ENCODE measurements at places on chromosomes 4 and X.

- no peak for DNase-seq
Measured at GRCh38 chrX:721354-721753, 90.8 kb downstream of the SHOX start.

DNA sequence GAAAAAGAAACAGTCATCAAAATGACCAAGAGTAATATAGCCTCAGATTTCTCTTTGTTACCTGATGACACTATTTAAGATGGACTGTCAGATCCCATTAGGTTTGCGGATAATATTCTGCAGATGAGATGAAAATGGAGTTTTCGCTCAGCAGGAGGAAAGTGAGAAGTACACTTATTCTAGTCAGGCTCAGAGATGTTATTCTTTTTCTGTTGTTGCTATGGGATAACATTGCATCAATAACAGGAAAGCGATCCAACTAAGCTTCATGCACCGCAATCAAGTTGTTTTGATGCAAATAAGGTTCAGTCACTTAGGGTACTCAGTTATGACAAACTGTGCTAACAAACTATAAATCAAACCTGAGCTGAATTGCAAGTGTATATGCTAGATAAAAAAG, 415.0 kb downstream of the CCSER1 start:
- DNase-seq, result no peak

GRCh38 chr4:121706595-121707021, 9.8 kb upstream of the ANXA5 start:
- DNase-seq, result no peak

- no peak for DNase-seq
Measured at GRCh38 chr4:88857588-88857987, 160.0 kb upstream of the NAP1L5 start.

- no peak for DNase-seq
Measured at GRCh38 chr4:40231316-40231863, 34.6 kb downstream of the RHOH start.

GRCh38 chr4:47031751-47032404, 511 bp downstream of the GABRB1 start:
- DNase-seq, result no peak

DNA sequence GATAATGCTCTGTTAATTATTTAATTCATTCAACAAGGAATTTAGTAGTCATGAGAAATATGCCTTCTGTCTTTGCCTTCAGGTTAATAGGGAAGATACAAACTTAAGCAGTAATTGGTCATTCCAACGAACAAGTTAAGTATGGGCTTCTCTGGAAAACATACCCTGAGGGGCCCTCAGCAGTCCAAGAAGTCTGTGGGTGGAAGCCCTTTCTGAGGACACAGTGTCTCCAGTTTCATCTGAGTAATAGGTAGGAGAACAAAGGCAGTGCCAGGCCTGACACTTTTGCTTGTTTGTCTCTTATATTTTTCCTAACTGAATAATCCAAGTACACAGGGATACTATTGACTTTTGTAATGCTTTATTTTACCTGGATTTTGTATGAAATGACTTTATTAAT, 262.5 kb downstream of the FBXW7 start:
- no peak for DNase-seq

- DNase-seq, result peak; percentile 85
Measured at GRCh38 chrX:41047878-41048534, 37.2 kb upstream of the USP9X start.

GRCh38 chr4:55947912-55948725, 626 bp upstream of the CEP135 start:
- DNase-seq, result peak; percentile 37

GRCh38 chr4:87058356-87059073, 123.7 kb downstream of the AFF1 start:
- no peak for DNase-seq

GRCh38 chrX:38939067-38939466, 137.8 kb downstream of the MID1IP1 start:
- no peak for DNase-seq

DNA sequence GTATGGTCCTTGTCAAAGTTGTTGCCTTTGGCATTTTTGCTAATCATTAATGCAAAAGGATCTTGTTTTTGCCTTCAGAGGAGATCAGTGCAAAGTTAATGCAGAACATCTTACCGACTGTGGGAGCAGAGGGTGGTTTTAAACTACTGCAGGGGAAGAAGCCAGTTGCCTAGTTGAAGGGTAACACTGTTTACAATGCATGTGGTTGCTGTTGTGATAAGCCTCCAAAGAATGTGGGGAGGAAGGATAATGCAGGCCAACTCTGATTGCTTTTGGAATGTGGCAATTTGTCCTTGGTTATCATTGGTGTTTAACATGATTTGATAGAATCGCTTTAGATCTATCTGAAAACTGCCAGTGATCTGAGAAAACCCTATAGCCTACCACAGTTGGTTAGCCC, 204.3 kb upstream of the TLL1 start:
- no peak for DNase-seq

DNA sequence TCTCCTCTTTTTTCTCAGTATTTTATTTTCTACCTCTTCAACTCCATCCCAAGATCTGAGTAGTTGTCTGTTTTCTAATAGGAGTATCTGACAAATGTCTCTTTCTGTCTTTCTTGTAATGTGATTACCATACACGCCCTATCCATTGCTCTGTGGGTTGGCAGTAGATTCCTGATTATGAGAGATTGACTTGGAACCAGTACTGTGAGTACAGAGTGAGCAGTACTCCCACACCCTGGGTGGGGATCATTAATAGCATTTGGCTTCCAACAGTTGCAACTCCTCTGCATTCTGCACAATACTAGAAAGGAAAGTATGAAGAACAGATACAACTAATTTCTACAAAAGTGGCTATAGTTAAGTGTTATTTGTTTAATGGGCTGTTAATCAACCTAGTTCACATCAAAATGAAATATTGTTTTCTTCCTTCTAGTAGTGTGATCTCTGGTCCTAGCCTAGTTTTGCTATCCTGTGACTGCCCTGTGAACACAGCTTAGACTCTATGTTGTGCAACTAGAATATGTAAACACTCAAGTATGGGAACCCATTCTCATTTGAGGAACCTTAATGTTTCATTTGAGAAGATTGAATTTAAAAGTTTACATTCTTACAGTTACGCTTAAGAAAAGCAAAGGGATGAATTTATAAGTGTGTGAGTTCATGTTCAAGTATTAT, 112.9 kb downstream of the PTPN13 start:
- no peak for DNase-seq

GRCh38 chr4:186557061-186557460, 1.7 kb upstream of the MTNR1A start:
- DNase-seq, result no peak

GRCh38 chrX:97938706-97939105, 1055.0 kb downstream of the RPA4 start:
- DNase-seq, result no peak

GRCh38 chr4:56078866-56079265, 130.1 kb downstream of the CEP135 start:
- DNase-seq, result no peak

- no peak for DNase-seq
Measured at GRCh38 chr4:3767570-3768288, 1.5 kb downstream of the ADRA2C start.

GRCh38 chrX:112577146-112577545, 102.6 kb downstream of the LHFPL1 start:
- DNase-seq, result no peak

GRCh38 chrX:112774651-112775293, 65.9 kb downstream of the AMOT start:
- no peak for DNase-seq

GRCh38 chr4:151933122-151933827, 172.5 kb upstream of the GATB start:
- DNase-seq, result no peak

- no peak for DNase-seq
Measured at GRCh38 chr4:142818031-142818430, 28.1 kb downstream of the INPP4B start.

GRCh38 chrX:10352536-10352935, 195.8 kb downstream of the CLCN4 start:
- DNase-seq, result no peak

DNA sequence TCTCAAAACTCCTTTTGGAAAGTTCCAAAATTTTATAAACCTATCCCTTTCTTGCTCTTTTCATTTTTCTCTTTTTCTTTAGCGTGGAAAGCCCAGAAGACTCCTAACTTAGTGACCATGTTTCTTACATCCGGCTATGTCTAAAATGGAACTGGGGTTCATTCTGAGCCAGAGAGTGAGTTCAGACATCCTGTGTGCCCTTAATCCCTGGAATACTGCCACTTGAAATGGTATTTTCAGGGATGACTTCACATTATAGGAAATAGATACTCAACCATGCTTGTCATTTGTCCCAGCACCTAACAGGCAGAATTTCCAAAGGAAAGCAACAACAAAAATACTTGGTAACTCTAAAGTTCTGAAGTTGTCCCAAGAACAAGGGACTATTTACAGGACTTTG, 379.6 kb downstream of the ARHGAP24 start:
- no peak for DNase-seq

DNA sequence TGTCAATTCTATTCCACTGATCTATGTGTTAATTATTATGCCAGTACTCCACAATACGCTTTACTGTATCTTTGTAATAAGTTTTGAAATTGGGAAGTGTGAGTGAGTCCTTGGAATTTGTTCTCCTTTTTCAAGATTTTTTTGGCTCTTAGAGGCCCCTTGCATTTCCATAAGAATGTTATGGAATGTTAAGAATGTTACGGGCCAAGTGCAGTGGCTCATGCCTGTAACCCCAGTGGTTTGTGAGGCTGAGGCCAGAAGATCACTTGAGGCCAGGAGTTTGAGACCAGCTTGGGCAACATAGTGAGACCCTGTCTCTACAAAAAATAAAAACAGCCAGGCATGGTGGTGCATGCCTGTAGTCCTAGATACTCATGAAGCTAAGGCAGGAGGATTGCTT, 167.6 kb upstream of the CXorf66 start:
- no peak for DNase-seq

DNA sequence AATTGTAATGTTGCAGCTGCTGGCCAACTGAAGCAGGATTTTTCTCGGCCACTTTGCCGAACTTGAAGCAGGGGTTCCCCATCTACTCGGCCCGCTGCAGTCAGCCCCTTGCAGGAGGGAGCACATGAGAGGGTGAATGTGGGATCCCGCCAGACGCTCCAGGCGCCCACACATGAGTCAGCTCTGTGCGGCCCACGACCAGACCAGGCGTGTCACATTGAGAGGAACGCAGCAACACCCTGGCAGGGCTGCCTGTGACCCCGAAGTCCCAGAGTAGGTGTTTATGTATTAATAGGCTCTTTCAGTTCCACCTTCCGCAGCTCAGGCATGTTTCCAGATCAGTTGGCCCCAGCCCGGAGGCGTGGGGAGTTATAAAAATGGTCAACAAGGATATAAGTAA, 344.7 kb upstream of the PABPC4L start:
- no peak for DNase-seq

DNA sequence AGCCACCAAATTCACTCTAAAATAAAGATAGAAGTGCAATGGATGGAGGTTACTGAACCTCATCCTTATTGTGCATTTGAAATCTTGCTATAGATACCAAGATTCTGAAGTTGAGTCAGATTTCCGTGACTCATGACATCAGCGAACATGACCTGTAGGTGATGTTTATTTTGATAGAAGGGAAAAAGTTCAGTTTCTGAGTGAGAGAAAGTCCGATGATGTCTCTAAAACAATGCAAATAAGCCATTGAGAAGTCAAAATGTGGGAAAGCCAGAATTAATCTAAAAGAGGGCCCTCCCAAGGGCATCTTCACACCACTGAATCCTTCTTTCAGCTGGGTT, 20.0 kb downstream of the PHOX2B start:
- no peak for DNase-seq

DNA sequence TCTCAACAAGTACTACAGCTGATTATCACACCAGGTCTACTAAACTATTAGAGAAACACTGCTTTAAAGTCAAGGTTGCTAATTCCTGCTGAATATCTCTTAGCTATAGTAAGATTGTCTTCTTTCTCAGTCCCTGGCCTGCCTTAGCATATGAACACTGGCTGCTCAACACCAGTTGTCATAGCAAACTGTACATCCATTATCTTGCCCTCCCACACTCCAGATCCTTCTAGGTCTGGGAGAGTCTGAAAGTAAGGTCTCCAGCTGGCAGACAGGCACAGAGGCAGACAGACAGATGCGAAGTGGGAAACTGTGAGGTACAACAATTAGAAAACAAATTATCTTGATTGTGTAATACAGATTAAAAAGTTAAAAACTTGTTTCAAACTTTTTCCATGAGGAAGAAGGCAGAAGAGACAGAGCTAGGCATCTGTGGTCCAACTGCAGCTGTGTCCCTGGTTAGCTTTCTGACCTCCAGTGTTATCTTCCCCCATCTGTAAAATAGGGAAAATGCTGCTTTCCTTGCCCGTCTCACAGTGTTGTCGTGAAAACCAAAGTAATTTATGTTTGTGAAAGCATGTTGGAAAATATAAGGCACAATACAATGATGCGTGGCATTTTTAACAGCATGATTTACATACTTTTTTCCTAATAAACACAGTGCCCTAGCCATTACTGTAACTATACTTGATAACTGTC, 133.8 kb downstream of the KLHL13 start:
- DNase-seq, result no peak

DNA sequence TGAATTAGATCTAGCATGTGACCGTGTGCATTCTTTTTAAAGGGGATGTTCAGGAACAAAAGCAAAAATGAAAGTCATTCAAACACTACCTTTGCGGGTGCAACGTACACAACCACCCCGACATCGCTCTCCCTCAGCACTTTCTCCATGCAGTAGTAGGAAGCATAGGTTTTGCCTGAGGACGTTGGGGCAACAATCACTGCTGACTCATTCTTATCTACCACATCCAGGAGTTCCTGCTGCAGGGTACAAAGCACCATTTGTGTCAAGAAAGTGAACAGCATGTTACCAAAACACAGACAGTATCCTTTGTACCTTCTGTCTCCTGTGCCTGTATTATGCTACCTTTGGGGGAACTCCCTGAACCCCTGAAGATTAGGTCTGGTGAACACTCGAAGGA, 58.6 kb downstream of the DDX60L start:
- peak; percentile 73 for DNase-seq

DNA sequence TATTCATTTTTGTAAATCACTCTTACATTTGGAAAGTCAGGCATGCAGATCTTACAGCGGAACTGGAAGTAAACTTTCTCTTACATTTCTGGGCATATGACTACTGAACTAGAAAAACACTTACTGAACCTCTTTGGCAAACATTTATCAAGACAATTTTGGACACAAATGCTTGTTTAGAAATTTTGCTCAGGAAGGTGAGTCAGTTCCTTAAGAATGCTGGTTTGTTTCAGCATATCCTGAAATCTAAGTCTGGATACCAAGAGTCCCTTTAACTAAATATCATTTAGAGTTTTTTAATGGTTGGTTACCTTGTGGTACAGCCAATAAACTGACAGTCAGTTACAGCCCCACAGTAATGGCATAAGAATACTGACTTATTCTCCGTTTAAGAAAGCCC, 15.0 kb downstream of the SHISA3 start:
- no peak for DNase-seq

DNA sequence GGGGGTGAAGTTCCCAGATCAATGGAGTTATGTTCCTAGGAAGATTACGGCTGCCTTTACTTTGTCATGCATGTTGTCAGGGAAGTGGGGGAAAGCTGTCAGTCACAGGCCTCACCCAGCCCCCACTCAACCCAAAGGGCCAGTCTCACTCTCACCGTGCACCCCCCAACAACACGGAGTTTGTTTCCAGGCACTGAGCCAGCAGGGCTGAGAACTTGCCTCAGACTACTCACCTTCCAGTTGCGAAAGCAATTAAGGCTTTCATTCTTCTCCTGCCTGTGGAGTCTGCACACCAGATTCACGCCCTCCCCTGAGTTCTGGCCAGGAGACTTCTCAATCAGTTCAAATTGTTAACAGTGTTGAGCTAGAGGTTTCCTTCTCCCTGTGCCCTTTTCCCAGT, 114.3 kb downstream of the SH3BGRL start:
- no peak for DNase-seq

- DNase-seq, result no peak
Measured at GRCh38 chr4:87053802-87054767, 119.3 kb downstream of the AFF1 start.

Measured in large intestine (tissue), 12 donors.